Psoas muscle (tissue), 8 donors: ENCODE measurements at places on chromosomes 4 and X. TPM values are rescaled to one million over a fixed set of nuclear protein-coding genes. Genes with fewer than 3 reads are reported as not detected.

GRCh38 chr4:164023214-164023613 is 528.7 kb downstream of the TMA16 start:
- H3K36me3 ChIP-seq = no peaks in the 10 kb centered on the region
- no peak overlapping the region for H3K27ac ChIP-seq
- no peak overlapping the region for H3K4me3 ChIP-seq
- H3K27me3 ChIP-seq = no peaks in the 10 kb centered on the region

DNA sequence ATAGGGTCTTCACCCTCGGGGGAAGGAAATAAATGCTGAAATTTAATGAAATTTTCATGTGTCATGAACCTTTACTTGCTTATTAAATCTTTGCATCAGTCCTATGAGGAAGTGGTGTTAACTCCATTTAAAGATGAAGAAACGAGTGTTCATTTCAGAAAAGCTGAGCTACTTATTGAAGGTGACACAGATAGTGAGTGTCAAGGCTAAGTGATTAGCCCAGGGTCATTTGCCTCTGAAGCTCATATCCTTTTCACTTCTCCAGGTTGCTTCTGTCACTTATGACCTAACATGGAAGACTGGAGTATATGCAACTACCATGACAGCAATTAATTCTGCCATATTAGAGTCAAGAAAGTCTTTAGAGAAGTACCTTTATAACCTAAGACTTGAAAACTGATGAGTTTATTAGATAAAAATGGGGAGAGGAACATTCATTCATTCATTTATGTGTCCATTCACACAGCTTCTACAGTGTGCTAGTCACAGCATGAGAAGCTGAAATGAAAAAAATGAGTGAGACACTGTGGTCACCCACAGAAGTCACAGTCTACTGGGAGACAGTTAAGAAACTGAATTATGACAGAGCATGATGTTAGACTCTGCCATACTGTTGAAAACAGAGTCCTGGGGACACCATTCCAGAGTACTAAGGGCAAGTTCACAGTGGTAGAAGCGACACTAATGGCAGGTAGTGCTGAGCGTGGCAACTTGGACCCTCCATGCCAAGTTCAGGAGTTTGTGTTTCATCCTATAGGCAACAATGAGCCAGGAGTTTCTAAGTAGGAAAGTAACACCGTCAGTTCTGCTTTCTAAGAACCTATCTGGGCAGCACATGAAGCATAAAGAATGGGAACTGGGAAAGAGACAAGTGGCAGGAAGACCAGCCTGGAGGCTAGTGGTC is 21.3 kb downstream of the ALPK1 start:
- H3K27ac ChIP-seq = no peak overlapping the region
- DNase-seq = no peak
- H3K4me1 ChIP-seq = no peaks in the 10 kb centered on the region
- no peaks in the 10 kb centered on the region for H3K36me3 ChIP-seq
- no peaks in the 10 kb centered on the region for H3K27me3 ChIP-seq
- H3K4me3 ChIP-seq = no peak overlapping the region

- no peak overlapping the region for H3K4me3 ChIP-seq
- no peaks in the 10 kb centered on the region for H3K27me3 ChIP-seq
- H3K4me1 ChIP-seq = no peaks in the 10 kb centered on the region
- no peak overlapping the region for H3K27ac ChIP-seq
- no peak for DNase-seq
Measured at GRCh38 chrX:1903236-1903935, 288.5 kb downstream of the ASMT start.

DNA sequence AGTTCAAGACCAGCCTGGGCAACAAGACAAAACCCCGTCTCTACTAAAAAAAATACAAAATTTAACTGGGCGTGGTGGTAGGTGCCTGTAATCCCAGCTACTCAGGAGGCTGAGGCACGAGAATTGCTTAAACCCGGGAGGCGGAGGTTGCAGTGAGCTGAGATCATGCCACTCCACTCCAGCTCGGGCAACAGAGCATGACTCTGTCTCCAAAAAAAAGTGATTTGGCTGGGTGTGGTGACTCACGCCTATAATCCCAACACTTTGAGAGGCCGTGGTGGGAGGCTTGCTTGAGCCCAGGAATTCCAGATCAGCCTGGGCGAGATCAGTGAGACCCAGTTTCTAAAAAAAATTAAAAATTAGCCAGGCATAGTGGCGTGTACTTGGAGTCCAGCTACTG is 4.1 kb downstream of the OPHN1 start:
- H3K4me3 ChIP-seq = no peak overlapping the region
- peaks cover 10% of the 10 kb centered on the region for H3K4me1 ChIP-seq
- no peak for DNase-seq
- H3K36me3 ChIP-seq = no peaks in the 10 kb centered on the region

GRCh38 chrX:9923357-9923756 is 43.8 kb upstream of the CLDN34 start:
- H3K36me3 ChIP-seq = no peaks in the 10 kb centered on the region
- no peaks in the 10 kb centered on the region for H3K27me3 ChIP-seq
- H3K4me1 ChIP-seq = no peaks in the 10 kb centered on the region

- H3K4me3 ChIP-seq = no peak overlapping the region
- no peaks in the 10 kb centered on the region for H3K27me3 ChIP-seq
- no peak for DNase-seq
Measured at GRCh38 chrX:150621652-150622051, 53.2 kb downstream of the MTM1 start.

DNA sequence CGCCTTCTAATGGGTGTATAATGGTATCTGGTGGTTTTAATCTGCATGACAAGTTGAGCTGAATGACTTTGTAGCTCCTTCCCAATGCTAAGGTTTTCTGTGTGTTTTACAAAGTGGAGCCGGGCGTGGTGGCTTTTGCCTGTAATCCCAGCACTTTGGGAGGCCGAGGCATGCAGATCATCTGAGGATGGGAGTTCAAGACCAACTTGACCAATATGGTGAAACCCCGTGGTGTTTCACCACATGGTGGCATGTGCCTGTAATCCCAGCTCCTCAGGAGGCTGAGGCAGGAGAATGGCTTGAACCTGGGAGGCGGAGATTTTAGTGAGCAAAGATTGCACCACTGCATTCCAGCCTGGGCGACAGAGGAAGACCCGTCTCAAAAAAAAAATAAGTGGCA is 28.9 kb downstream of the ARFIP1 start:
- DNase-seq = no peak
- H3K4me3 ChIP-seq = no peak overlapping the region

GRCh38 chrX:124548571-124548970 is 202.2 kb downstream of the SH2D1A start:
- H3K27me3 ChIP-seq = no peaks in the 10 kb centered on the region
- H3K4me1 ChIP-seq = no peaks in the 10 kb centered on the region
- H3K27ac ChIP-seq = no peak overlapping the region
- no peak overlapping the region for H3K4me3 ChIP-seq
- no peaks in the 10 kb centered on the region for H3K36me3 ChIP-seq
- no peak for DNase-seq

GRCh38 chr4:31651541-31651940 is 931.4 kb downstream of the PCDH7 start:
- H3K27ac ChIP-seq = no peak overlapping the region
- H3K4me1 ChIP-seq = no peaks in the 10 kb centered on the region
- H3K27me3 ChIP-seq = no peaks in the 10 kb centered on the region
- DNase-seq = no peak
- H3K4me3 ChIP-seq = no peak overlapping the region

DNA sequence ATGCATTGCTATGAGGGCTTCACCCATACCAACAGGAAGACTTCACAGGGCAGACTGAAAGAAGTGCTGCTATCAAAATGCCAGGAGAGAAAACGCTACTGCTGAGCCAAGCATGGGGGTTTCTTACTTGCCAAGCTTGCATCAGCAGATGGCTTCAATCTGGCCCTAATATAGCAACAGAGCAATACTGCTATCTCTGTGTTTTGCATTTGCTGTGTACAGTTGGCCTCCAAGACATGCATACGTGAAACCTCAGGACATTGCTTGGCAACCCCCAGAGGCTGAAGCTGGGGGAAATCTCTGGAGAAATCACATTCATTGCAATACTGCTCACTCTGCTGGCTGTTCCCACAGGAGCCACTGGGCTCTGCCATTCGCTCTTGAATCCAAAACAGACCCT is 127.2 kb upstream of the GPC4 start:
- no peaks in the 10 kb centered on the region for H3K36me3 ChIP-seq
- peak overlapping the region; percentile 70 for H3K27ac ChIP-seq
- no peak for DNase-seq
- no peaks in the 10 kb centered on the region for H3K27me3 ChIP-seq

GRCh38 chr4:141132709-141133145 is 542 bp downstream of the RNF150 start:
- DNase-seq = no peak
- H3K4me1 ChIP-seq = peaks cover 28% of the 10 kb centered on the region
- peak overlapping the region; percentile 76 for H3K27ac ChIP-seq
- no peaks in the 10 kb centered on the region for H3K36me3 ChIP-seq

DNA sequence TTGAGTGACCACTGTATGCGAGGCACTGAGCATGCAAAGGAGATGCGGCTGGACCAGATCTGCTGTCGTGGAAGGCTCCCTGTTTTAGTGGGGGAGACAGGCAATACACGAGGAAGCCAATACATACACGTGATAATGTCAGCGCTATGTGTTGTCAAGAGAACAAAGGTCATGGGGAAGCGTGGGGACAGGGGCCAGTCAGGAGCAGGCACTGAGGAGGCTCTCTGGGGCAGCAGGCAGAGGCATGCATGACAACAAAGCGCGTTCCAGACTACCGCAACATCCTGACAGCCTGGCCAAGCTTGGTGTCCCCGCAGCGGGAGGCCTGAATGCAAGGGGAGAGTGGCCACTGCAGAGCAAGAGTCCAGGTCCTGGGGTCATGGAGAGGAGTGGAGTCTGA is 61.9 kb downstream of the DCTD start:
- no peak for DNase-seq
- no peaks in the 10 kb centered on the region for H3K36me3 ChIP-seq
- H3K27me3 ChIP-seq = no peaks in the 10 kb centered on the region

- no peak overlapping the region for H3K27ac ChIP-seq
- H3K27me3 ChIP-seq = no peaks in the 10 kb centered on the region
- H3K36me3 ChIP-seq = no peaks in the 10 kb centered on the region
- no peak for DNase-seq
Measured at GRCh38 chr4:157363360-157363759, 142.8 kb downstream of the GRIA2 start.

DNA sequence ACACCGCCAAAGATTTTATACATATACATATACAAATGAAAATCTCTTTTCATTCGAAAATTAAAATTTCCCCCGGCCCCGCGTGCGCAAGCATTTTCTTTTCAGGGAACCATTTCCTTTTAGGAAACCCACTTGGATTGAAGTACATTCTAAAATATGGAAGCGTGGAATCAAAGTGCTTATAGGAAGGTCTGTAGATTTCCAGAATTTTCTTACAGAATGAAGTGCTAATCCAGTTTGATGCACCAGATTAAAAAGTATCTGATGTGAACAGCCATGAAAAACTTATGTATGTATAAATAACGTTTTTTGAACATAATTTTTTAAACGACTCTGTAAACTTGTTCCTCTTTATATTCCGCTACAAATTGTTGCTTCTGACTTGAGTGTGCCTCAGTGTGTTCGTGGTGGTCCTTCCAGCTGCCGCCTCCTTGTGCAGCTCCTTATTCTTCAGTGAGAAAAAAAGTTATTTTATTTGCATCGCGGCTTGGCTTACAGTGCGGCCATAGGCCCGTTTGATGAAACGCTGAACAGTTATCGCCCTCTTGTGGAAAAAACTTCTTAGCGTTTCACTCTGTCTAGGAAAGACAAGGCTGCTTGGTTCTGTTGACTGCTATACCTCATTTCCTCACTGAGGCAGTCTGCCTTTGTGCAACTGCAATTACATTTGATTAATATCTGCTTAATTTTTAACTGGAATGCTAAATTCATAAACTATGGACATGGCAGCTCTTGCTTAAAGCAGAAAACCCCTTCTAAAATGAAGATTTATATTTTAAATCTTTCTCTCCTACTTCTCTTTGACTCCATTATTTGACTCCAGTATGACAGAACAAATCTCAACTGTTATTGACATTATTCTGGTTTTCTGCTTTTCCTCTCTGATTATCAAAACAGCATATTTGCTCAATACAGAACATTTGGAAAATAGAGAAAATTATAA is 4.7 kb upstream of the NKX6-1 start:
- H3K36me3 ChIP-seq = no peaks in the 10 kb centered on the region
- H3K4me1 ChIP-seq = peaks cover 3% of the 10 kb centered on the region
- no peak overlapping the region for H3K27ac ChIP-seq
- H3K27me3 ChIP-seq = peaks cover 7% of the 10 kb centered on the region

GRCh38 chr4:13396161-13396560 is 88.0 kb downstream of the RAB28 start:
- DNase-seq = no peak
- no peaks in the 10 kb centered on the region for H3K36me3 ChIP-seq
- no peak overlapping the region for H3K27ac ChIP-seq
- H3K27me3 ChIP-seq = no peaks in the 10 kb centered on the region
- H3K4me3 ChIP-seq = no peak overlapping the region

GRCh38 chr4:17552427-17552826 is 24.6 kb upstream of the LAP3 start:
- H3K4me1 ChIP-seq = no peaks in the 10 kb centered on the region
- no peak for DNase-seq
- H3K27ac ChIP-seq = no peak overlapping the region

GRCh38 chr4:101236097-101236496 is 111.2 kb downstream of the PPP3CA start:
- no peak overlapping the region for H3K27ac ChIP-seq
- H3K27me3 ChIP-seq = no peaks in the 10 kb centered on the region
- no peak overlapping the region for H3K4me3 ChIP-seq

DNA sequence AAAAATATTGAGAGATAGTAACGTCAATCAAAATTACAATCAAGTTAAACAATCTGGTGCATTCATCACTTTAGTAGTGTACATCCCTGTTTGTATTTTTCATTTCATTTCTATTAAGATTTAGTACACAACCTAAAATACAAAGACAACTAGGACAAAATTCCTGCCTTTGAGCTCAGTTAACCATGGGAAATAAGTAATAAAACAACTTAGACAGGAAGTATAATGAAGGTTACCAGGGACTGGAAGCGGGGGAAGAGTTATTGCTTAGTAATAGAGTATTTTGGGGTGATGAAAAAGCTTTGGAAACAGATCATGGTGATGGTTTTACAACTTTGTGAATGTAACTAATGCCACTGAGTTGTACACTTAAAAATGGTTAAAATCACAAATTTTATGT is 25.6 kb upstream of the ATXN3L start:
- no peak overlapping the region for H3K4me3 ChIP-seq
- DNase-seq = no peak
- no peak overlapping the region for H3K27ac ChIP-seq
- no peaks in the 10 kb centered on the region for H3K27me3 ChIP-seq

GRCh38 chrX:1306909-1307625 is 29.5 kb upstream of the IL3RA start:
- DNase-seq = no peak
- no peaks in the 10 kb centered on the region for H3K4me1 ChIP-seq
- H3K4me3 ChIP-seq = no peak overlapping the region

C4orf50 gene
- not detected for polyA plus RNA-seq

GAGE12C gene
- polyA plus RNA-seq = not detected

ZNF185 gene
- 0.79 TPM for polyA plus RNA-seq

FGFBP2 gene
- polyA plus RNA-seq = 0.18 TPM

CLIC2 gene
- 3.3 TPM for polyA plus RNA-seq

FHIP1A gene
- polyA plus RNA-seq = 5.0 TPM

GPR78 gene
- not detected for polyA plus RNA-seq

IL1RAPL1 gene
- polyA plus RNA-seq = not detected

PRSS12 gene
- polyA plus RNA-seq = 0.01 TPM

AMER1 gene
- 3.3 TPM for polyA plus RNA-seq
